ENCODE measurements at places on chromosomes 13 and 19.

- peak; percentile 89 for DNase-seq
Observed at GRCh38 chr19:49145573-49146407, 9.4 kb downstream of the HRC start.

GRCh38 chr13:21825801-21826200 lies 154.9 kb downstream of the FGF9 start:
- no peak for DNase-seq

- peak; percentile 77 for DNase-seq
Observed at GRCh38 chr19:48487948-48488347, 18.8 kb downstream of the CYTH2 start.

DNA sequence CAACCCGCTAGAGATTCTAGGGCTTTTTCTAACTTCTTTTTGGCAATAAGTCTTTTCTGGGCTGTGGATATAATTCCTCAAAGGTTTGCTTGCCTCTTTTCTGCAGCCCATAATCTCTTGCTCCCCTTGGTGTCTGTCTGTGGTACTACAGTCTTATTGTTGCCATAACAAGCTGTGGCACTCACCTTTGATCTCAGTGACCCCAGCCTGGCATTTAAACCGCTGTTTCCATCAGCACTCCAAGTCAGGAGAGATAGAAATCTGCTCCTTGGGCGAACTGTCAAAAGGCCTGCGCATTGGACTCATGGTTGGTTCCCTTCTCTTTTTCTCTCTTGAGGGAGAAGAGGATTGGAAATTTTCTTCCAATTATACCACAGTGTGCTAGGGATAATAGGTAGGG lies 14.5 kb upstream of the MPHOSPH8 start:
- no peak for DNase-seq

DNA sequence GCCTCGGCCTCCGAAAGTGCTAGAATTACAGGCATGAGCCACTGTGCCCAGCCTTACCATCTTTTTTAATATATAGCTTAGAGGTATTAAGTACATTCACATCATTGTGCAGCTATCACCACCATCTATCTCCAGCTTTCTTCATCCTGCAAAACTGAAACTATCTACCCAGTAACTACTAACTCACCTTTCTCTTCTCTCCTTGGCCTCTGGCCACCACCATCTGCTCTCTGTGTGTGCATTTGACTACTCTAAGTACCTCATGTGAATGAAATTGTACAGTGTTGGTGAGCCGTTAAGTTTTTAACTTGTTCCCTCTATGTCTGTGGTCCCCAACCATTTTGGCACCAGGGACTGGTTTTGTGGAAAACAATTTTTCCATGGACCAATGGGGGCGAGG lies 56.1 kb downstream of the CDK8 start:
- no peak for DNase-seq

GRCh38 chr13:60351855-60352615 lies 45.0 kb upstream of the TDRD3 start:
- no peak for DNase-seq

- no peak for DNase-seq
Observed at GRCh38 chr19:51783372-51783771, 11.6 kb upstream of the FPR3 start.

- DNase-seq, result no peak
Observed at GRCh38 chr13:49410477-49410876, 33.4 kb downstream of the CAB39L start.

DNA sequence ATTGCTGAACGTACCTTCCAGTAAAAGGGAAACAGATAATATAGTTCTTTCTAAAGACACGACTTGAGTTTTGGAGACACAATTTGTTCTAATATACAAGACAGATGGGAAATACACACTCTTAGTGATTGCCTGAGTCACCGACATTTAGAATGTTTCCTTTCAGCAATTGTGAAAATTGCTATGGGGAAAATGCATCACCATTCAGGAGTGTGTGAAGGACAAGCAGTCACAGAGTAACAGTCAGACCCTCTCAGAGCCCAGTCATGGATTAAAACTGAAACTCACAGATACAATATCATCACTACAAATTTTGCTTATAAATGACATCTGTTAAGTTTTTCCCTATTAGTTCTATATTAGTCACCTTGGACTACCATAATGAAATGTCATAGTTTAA lies 286.1 kb downstream of the SPRY2 start:
- DNase-seq, result no peak

DNA sequence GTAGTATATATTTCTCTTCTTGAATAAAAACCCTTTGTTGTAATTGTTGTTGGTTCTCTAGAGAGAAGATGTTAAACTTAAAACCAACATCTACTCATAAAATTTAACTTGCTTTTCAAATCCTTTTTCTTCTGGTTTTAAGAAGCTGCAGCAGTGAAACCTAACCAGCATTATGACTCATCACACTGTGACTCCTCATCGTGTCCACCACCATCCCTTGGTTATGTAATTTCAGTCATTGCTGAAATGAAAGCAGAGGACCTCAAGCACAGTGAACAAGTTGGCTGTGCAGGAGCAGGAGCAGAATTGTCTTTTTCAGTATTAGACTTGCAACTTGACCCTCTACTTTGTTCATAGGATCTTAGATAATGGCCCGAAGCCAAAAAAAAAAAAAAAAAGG lies 64.9 kb upstream of the HTR2A start:
- no peak for DNase-seq

DNA sequence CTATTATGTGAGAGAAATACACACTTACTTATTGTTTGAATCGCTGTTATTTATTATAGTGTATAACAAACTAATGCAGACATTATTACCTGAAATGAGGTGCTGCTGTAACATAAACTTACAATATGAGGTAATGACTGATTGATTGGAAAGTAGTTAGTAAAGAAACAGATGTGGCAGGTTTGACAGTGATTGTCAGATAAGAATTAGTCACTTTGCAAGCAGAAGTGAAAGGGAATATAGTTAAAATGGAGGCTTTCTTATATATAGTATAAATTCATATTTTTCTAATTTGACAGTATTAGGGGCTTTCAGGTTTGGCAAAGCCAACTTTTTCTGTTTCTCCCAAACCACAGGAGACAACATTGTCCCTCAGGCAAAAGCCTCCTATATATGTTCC lies 20.6 kb downstream of the MIR17HG start:
- DNase-seq, result no peak

GRCh38 chr19:35939307-35940077 lies 3.3 kb downstream of the LRFN3 start:
- no peak for DNase-seq

DNA sequence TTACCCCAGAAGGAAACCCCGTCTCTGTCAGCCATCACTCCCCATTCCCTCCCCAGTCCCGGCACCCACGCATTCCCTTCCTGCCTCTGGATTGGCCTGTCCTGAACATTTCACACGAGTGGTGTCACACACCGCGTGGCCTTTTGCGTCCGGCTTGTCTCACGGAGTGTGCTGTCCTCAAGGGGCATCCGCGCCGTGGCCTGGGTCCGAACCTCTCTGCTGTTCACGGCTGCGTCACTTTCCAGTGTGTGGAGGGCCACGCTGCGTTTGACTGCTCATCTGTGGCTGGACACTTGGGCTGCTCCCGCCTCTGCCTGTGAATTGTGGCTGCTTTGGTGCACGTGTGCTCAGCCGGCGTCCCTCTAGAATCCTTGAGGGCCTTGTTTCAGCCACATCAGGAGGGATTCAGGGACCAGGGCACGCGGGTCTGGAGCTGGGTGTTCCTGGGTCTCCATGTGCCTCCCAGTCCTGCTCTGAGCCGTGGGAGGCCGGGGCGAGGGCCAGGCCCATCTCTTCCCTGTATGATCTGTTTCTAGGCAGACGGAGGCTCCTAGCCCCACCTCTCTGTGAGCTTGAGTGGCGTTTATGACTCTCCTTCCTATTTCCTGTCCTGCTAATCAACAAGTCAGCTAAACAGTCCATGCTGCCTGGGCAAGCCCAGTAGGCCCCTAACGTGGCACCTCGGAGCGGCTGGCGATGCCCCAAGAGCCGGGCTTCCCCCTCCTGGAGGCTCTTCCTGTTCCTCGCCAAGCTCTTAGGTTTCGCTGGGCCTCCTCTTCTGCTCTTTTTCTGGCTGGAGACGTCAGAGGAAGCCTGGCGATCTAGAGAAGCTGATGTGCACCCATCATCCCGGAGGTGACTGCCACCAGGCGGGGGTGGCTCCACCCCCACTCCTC lies 8.1 kb downstream of the STK11 start:
- DNase-seq, result peak; percentile 79

DNA sequence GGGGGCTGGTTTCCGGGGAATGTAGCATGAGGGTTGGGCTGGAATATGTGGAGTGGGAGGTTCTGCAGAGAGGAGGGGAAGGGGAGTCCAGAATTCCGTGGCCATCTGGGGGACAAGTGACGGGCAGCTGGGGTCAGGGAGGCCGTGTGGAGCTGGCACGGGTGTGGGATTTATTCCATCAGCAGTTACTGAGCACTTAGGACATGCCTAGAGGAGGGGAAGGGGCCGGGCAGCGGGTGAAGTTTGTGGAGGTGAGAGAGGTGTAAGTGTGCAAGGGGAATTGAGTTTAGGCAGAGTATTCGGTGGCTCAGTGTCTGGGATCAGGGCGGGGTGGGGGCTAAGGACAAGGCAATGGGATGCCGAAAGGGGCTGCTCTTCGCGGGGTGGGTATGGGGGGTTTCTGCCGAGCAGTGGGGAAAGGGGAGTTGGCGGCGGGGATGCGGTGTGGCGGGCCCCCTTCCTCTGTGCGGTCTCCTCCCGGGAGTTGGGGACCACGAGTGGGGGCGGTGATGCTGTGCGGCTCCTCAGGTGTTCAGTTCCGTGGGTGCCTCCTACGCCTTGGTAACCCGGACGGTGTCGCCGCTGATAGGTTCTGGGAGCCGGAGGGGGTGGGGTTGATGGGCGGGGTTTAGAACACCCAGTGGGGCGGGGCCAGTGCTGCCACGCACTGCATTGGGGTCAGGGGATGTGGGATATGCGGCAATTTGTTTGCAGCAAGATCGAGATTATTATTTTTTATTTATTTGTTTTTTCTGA lies 5.4 kb downstream of the CCDC61 start:
- DNase-seq, result peak; percentile 51

- peak; percentile 85 for DNase-seq
Observed at GRCh38 chr19:11268783-11269267, 6.5 kb upstream of the DOCK6 start.

- DNase-seq, result no peak
Observed at GRCh38 chr19:17726964-17727773, 7.9 kb downstream of the MAP1S start.

GRCh38 chr13:21256351-21256761 lies 79.9 kb downstream of the MRPL57 start:
- DNase-seq, result no peak

DNA sequence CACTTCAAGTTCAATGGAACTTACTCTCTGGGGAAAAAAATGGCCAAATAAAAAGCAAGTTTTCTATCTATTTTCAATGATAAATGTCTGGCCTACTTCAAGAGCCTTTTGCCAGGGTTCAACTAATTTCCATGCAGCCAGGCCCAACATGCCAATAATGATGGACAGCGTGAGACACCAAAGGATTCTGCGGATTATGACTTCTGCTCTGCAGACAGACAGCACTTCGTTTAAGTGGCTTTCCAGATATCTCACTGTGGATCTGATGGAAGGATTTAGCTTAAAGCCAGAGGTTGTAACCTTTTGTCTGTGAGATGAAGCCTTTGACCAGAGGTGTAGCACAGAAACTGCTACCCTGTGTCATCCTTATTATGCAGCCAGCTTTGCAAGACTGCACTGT lies 614.2 kb downstream of the DCT start:
- DNase-seq, result no peak

DNA sequence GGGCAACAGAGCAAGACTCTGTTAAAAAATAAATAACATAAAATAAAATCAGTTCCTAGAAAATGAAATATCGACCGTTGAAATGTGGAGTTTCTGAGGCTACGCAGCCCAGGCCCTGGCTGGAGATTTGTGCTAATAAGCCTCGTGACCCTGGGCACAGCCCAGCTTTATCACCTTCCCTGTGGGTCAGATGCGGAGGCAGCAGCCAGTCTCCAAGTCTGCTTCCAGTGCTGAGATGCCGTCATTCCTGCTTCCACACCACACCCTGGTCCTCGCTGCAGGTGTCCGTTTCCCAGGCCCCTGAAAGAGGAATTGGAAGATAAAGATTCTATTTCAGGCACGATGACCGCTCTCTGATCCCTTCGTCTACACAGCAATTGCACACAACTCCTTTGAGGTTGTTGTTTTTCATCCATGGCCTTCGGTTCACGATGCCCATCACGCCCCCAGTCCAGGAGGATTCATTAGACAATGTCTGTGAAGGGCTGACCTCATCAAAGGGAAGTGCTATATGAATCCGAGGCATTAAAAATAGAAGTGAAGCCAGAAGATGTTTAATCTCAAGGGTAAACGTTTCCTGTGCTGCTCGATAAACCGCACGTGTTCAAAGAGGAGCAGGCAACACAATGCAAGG lies 48.3 kb upstream of the ATP11A start:
- no peak for DNase-seq

- no peak for DNase-seq
Observed at GRCh38 chr13:31904941-31905824, 126.4 kb upstream of the FRY start.

DNA sequence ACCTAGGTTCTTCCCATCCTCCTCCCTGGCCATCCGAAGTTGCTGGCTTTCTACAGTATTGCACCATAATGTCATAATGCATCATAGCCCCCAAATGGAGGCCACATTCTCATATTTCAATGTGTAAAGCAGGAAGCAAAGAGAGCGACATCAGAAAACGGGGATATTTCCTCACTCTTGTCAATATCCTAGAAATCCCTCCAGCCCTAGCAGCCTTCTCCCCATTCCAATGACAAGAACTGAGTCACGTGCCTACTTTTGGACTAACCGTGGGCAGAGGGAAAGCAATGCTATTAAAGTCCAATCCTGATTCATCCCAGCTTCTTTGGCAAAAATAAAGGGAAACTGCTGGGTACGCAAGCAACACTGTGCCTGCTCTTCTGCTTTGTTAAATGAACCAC lies 4.3 kb upstream of the RAP2A start:
- DNase-seq, result no peak

GRCh38 chr13:24875566-24875965 lies 111.6 kb downstream of the RNF17 start:
- DNase-seq, result no peak

GRCh38 chr19:16541526-16542044 lies 652 bp downstream of the CHERP start:
- DNase-seq, result no peak

- DNase-seq, result no peak
Observed at GRCh38 chr19:30888937-30889336, 460.3 kb downstream of the TSHZ3 start.

DNA sequence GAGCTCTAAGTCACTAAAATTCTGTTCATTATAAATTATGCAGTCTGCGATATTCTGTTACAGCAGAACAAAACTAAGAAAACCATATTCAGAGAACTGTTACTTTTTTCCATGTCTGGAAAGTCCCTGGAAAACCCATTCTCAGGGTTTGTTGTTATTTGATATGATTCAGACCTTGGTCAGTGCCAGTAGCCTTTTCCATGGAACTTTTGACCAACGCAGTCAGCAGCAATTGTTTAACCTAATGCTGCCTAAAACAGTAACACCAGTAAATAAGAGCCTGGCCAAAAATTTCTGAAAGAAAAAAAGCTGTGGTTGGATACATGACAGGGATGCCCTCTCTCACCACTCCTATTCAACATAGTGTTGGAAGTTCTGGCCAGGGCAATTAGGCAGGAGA lies 402.7 kb downstream of the TBC1D4 start:
- DNase-seq, result no peak

GRCh38 chr13:33994198-33994597 lies 176.2 kb downstream of the RFC3 start:
- DNase-seq, result no peak

GRCh38 chr19:37979547-37980082 lies 72.6 kb downstream of the SIPA1L3 start:
- DNase-seq, result no peak

- DNase-seq, result no peak
Observed at GRCh38 chr13:112522578-112522977, 65.4 kb downstream of the TUBGCP3 start.
